ENCODE measurements at places on chromosomes 6 and 20. TPM values are rescaled to one million over a fixed set of nuclear protein-coding genes. Genes with fewer than 3 reads are reported as not detected.
A peak's percentile ranks its signal among the peaks of the same experiment; 100 is the strongest.

DNA sequence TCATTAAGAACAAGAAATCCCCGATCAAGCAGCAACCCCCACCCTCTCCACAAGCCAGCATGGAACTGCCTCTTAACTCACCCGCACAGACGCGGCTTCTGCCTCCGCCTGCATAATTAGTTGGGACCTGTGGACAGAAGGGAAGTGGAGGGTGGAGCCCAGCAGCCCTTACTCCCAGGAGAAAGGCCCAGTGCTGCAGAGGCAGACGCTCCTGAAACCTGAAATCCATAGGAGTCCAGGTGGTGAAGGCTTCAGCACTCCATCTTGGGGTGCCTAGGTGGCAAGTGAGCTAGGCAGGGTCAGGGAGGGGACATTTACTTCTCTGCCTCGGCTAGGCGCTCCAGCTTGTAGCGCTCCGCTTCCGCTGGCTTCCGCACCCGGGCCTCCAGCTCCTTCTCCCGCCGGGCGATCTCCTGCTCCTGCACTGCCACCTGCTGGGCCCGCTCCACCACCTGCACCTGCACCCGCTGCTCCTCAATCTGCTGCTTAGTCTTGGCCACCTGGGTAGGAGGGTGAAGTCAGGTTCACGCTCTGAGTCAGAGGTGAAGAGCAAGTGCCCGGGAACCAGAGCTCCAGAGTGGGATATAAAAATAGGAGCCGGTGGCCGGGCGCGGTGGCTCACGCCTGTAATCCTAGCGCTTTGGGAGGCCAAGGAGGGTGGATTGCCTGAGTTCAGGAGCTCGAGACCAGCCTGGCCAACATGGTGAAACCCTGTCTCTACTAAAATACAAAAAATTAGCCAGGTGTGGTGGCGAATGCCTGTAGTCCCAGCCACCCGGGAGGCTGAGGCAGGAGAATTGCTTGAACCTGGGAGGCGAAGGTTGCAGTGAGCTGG is 10.7 kb downstream of the TUBB start:
- peak; percentile 49 for DNase-seq

- DNase-seq: no peak
Measured at GRCh38 chr6:140782941-140783340, 1349.8 kb upstream of the GJE1 start.

- no peak for DNase-seq
Measured at GRCh38 chr20:62799873-62800272, 3.6 kb downstream of the MRGBP start.

GRCh38 chr6:105882121-105882803 is 203.9 kb upstream of the PRDM1 start:
- DNase-seq: no peak

- DNase-seq: no peak
Measured at GRCh38 chr20:33287884-33288283, 4.9 kb downstream of the BPIFB1 start.

GRCh38 chr6:33975661-33976436 is 170.0 kb downstream of the GRM4 start:
- DNase-seq: no peak

DNA sequence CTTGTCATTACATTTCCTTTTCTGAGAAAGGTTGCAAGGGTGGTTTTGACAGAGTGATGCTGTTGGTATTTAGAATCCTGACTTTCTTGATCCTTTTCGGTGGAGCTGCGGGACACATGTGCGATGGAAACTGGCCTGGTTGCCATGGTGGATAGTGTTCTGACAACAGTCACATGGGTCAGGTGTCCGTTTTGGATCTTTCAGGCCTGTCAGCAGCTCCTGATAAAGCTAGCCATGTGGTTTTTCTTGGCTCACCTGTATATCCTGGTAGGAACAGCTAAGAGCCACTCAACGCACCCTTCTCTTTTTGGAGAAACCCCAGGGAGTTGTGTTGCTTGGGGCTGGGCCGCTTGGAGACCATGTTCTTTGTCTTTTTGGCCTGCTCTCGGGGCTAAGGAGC is 177.4 kb downstream of the MTFR2 start:
- no peak for DNase-seq

- DNase-seq: no peak
Measured at GRCh38 chr6:29071831-29072723, 15.0 kb downstream of the OR2B3 start.

DNA sequence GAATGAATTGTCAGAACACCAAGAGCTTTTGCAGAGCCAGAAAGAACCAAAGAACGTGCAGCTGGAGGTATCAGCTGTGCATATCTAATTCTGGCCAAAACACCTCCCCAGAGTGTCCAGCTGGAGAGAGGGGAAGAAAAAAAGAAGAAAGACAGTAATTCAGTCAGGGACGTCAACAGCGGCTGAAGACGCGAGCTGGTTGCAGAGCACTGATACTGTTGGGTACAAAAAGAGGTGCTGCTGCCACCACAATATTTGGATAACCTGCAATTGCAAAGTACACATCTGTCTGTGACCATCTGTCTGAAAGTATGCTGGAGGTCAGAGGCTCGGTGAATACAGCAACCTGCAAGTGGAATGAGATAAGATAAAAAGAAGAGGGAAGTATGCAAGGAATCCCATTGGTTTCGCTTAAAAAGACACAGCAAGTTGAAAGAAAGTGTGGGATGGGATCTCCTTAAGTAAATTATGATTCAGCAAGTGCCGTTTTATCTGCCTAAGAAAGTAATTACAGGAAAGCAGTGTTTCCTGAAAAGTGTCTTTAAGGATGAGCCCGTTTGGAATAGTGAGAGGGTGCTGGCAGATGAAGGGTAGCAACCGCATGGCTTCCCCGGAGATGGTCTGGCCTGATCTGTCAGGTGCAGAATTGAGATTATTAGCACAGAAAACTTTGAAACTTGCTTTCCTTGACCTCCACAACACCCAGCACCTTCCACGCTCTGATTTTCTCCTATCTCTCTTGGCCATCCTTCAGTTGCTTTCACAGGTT is 189.9 kb upstream of the PRDM1 start:
- no peak for DNase-seq

GRCh38 chr20:39468703-39469102 is 506.6 kb downstream of the DHX35 start:
- DNase-seq: no peak

DNA sequence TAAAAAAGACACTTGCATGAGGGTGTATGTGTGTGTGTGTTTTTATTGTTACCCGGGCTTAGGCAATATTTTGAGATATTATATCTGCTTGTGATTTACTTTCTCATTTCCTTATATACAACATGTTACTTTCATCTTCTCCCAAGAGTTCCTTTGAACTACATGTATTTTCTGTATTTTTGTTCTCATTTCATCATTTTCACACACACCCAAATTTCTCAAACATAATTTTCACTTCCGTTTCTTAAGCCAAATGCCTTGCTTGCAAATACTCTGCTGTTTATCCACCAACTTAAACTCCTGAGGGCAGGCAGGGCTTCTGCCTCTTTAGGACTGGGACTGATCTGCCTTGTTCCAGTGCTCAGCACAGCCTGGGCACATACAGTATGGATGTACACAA is 69.3 kb upstream of the FYN start:
- no peak for DNase-seq

DNA sequence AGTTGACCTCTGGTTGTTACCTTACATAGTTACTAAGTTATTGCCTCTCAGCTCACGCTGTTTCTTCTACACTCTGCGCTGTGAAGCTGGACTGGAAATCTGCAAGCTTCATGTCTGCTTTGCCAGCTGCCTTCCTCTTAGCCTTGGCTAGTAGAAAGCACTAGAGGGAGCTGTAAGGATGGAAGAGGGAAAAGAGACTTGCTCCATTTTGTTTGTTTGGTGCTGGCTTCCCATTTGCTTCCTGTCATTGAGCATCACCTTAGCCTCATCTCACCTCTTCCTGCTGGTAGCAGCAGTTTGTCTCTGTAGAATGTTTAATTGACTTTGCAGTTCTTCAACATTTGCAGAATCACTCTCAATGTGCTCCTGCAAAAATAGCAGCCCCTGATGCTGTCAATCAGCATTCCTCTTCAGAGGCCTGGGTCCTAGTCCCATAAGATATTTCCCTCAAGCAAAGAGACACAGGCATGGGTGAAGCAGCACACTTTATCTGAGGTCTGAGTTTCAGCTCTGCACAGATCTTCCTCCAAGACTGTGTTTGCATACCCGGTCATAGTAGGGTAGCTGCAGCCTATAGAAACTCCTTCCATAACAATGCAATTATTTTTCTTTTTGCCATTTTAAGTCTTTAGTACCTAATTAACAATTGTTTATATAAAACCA is 302.2 kb upstream of the EPHA7 start:
- DNase-seq: no peak

DNA sequence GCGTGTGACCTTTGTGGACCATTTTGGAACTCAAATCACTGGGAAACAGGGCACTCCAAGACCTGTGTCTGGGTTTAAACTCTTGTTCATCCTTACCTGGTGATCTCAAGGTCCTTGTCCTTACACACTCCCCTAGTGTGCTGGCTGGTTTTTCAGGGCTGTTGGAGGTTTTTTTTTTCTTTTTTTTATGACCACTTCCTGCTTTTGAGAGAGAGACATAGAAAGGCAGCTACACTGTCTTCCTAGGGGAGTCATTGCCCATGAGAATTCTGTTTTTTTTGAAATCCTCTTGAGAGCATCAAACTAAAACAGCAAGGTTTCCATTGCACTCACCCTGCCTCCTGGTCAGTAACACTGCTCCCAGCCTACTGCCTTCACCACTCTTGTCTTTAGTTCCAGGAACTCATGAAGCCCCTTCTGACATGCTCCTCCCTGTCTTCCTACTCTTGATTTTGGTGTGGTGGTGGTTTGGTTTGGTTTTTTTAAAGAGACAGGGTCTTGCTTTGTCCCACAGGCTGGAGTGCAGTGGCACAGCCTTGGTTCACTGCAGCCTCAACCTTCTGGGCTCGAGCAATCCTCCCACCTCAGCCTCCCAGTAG is 28.6 kb downstream of the PRPH2 start:
- DNase-seq: no peak

GRCh38 chr6:88445188-88445965 is 279.2 kb upstream of the CNR1 start:
- DNase-seq: no peak

Gene BHLHE23
- total RNA-seq: not detected

Gene SCP2D1
- total RNA-seq: not detected

Gene C4A
- total RNA-seq: 8.6 TPM

Gene MEA1
- total RNA-seq: 27.8 TPM
